Endothelial cell of umbilical vein (primary cell): ENCODE measurements at places on chromosomes 3 and 15. TPM values are rescaled to one million over a fixed set of nuclear protein-coding genes. Genes with fewer than 3 reads are reported as not detected.

GRCh38 chr15:38665586-38666305, 101.1 kb upstream of the RASGRP1 start:
- H3K27me3 ChIP-seq: peaks cover 37% of the 10 kb centered on the region
- no peak overlapping the region for H3K27ac ChIP-seq
- no peak for DNase-seq
- H3K4me1 ChIP-seq: no peaks in the 10 kb centered on the region
- H3K4me3 ChIP-seq: no peak overlapping the region

DNA sequence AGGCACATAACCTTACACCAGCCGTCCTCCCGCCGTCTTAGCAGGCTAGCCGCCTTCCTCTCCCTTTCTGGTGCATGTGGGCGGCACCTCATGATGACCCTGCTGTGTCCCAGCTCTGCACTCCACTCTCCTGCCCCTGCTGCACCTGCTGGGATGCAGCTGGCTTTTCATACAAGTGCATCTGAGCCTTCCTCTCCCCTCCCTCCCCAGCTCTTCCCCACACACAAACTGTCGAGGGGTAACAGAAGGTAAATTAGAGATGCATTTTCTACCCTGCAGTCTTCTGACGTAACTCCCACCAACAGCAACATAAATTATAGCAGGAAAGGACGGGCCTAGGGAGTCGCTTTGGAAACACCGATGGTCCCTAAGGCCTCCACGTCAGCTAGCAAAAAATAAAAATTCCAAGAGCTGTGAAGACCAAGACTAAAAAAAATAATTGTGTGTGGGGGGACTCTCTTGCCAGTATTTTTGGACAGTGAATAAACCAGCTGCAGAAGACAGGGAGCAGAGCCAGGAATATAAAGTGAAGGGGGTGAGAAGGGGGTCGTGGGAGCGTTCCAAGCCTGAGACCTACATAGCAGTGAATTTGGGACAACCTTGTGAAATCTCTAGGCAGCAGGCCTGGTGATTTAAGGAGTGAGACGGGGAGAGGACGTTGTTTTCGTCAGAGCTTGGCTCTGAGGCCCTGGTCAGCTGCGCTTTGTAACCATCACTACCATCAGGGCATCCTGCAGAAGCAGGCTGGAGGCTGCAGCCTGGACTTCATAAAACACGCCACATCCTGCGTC, 216.2 kb downstream of the ADAMTS17 start:
- H3K36me3 ChIP-seq: no peaks in the 10 kb centered on the region
- no peak overlapping the region for H3K4me3 ChIP-seq
- no peak for DNase-seq

PARL gene
- polyA plus RNA-seq: 33.7 and 38.8 TPM in 2 replicates

SENP5 gene
- polyA plus RNA-seq: 7.4 and 7.9 TPM in 2 replicates

SLC22A14 gene
- 0.10 TPM in 1 of 2 replicates, not detected in the other for polyA plus RNA-seq

CCDC32 gene
- 12.0 and 24.0 TPM in 2 replicates for polyA plus RNA-seq

CDHR4 gene
- polyA plus RNA-seq: 0.19 TPM in 1 of 2 replicates, not detected in the other

GOLGA6A gene
- polyA plus RNA-seq: not detected in 2 replicates
